Fibroblast of skin of right quadriceps (primary cell): ENCODE measurements at places on chromosomes 6 and 20.

GRCh38 chr6:130136798-130137197 lies 86.0 kb downstream of the SAMD3 start:
- no peak for DNase-seq

DNA sequence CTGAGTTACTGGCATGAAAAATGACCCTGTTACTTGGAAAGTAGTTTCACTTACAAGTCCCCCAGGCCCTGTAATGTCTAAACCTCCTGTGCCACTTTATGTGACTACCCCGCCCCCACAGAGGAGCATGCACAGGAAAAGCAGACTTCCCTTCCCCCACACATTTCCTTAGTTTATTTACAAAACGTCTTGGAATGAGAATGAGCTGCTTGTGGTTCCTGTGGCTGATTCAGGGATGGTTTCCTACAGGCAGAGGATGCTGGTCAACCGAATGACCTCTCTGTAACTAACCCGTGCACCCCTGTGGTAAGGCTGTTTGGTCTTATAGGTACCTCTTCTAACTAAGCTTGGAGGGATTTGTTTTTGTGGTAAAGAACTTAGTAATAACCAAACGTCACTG lies 28.5 kb downstream of the RSPO3 start:
- DNase-seq = peak; percentile 88

DNA sequence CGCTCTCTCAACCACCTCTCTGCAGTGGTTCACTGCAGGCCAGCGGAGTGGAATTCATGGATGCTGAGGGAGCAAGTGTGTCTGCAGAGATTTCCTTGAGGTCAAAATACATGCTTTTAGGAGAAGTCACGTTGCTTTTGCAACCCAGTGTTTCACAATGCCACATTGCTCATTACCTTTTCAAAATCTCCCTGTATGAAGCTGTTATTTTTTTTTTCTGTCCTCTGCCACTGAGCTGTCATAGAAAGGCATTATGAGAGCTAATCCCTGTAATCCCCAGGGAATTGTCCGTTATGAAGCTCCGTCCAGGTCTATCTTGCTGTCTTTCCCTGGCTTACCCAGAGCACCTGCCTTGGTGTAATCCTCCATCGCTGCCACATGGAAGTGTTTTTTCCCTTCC lies 60.5 kb upstream of the SLC22A23 start:
- DNase-seq = peak; percentile 95

DNA sequence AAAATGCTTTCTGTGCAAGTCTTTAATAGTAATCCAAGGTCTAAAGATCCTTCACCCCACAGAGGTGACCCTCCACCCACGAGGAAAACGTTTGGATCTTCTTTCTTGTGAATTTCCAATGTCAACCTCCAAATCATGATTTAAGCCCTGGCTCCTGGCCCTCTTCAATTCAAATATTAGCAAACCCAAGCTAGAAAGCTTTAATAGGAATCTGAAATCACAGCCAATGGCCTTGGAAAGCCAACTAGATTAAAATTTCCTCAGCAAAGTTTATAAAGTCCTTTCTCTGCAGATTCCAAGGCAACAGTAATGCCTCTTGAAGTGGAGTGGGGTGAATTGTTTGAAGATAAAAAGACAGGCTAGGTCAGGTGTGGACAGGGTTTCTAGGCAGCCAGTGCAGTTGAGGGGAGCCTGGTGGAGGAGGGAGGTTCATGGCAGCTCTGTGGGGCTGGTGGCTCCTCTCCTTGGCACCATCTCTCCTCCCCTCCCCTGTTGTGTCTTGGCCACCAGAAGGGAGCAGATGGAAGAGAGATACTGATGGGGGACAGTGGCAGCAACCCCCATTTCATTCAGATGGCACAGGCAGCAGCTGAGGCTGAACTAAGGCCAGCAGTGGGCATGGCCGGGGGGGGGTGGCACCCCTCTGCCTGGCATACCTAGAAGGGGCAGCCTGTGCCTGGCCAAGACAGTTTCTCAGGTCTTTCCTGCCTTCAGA lies 12.0 kb upstream of the UQCC2 start:
- no peak for DNase-seq

- no peak for DNase-seq
Measured at GRCh38 chr20:20034486-20034885, 17.3 kb downstream of the NAA20 start.

DNA sequence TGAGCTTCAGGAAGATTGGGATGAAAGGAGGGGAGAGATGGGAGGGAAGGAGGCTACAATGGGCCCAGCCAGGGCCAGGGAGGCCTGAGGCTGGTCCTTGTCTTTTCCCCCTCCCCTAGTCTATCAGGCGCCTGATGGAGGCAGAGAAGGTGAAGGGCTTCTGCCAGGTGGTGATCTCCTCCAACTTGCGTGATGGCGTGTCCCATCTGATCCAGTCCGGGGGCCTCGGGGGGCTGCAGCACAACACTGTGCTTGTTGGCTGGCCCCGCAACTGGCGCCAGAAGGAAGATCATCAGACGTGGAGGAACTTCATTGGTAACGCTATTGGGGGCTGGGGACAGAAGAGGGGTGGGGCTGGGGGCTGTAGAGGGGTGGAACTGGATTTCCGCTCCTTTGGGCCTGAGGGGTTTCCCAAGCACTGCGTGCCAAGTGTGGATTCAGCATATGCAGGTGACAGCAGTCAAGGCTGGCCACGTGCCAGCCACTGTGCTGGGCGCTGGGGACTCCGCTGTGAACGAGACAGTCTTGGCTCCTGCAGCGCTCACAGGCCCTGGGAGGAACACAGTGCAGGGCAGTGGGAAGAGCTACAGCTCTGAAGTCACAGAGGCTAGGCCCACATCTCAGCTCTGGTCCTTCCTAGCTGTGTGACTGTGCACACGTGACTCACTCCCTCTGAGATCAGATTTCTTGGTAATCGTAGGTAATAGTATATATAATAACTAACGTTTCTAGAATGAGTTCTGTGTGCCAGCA lies 22.7 kb downstream of the SLC12A5 start:
- no peak for DNase-seq

- DNase-seq = no peak
Measured at GRCh38 chr20:57747861-57748481, 38.2 kb upstream of the PMEPA1 start.

- peak; percentile 24 for DNase-seq
Measured at GRCh38 chr6:122845916-122846612, 57.0 kb downstream of the SMPDL3A start.

DNA sequence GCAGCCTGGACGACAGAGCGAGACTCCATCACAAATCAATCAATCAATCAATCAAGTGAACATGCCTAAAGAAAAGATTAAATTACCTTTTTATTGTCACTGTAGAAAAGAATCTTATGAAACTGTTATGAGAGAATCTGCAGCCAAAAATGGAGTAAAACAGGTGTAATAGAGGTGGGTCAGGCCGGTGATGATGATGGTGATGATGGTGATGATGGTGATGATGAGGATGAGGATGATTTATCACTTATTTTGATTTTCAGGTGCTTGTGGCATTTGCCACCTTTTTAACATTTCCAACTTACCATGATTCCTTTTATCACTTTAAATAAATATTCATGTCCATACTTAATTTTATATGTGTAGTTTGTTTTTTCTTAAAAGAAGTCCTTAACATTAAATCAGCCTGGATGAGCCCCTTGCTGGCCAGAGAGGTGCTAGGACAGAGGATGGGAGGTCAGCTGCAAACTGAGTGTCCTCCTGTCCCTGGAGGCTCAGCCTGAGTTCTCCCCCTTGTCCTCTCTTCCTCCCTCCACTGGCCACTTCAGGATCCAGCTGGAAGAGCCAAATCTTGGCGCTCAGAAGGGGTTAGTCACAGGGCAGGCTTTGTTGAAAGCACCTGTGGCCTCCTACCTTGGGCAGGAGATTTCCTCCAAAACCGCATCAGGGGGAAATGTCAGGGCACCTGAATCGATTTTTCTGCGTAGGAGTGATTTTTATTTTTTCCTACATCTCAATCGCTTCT lies 32.6 kb downstream of the SLC2A10 start:
- no peak for DNase-seq
